ENCODE measurements at places on chromosomes 2 and 18. TPM values are rescaled to one million over a fixed set of nuclear protein-coding genes. Genes with fewer than 3 reads are reported as not detected.

The CCBE1 gene
- 0.02 TPM for total RNA-seq

The POTEF gene
- total RNA-seq, result not detected

GRCh38 chr2:214550786-214551185 is 139.9 kb downstream of the VWC2L start:
- DNase-seq, result no peak
- no peaks in the 10 kb centered on the region for H3K27me3 ChIP-seq
- no peak overlapping the region for H3K4me3 ChIP-seq
- H3K36me3 ChIP-seq, result no peaks in the 10 kb centered on the region
- no peak overlapping the region for H3K27ac ChIP-seq
- no peaks in the 10 kb centered on the region for H3K4me1 ChIP-seq

DNA sequence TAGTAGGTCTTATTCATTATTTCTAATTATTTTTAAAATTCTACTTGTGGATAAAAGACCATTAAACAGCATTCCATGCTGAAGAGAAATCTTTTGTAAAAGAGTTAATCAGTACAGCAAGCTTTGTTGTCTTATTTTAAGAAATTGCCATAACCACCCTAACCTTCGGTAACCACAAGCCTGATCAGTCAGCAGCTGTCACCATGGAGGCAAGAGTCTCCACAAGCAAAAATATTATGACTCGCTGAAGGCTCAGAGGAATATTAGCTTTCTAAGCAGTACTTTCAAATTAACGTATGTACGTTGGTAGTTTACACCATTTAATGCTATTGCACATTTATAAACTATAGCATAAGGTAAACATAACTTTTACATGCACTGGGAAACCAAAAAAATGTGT is 650.5 kb upstream of the LINC00305 start:
- no peaks in the 10 kb centered on the region for H3K36me3 ChIP-seq
- H3K4me1 ChIP-seq, result no peaks in the 10 kb centered on the region
- H3K27me3 ChIP-seq, result no peaks in the 10 kb centered on the region
- H3K27ac ChIP-seq, result no peak overlapping the region
- H3K4me3 ChIP-seq, result no peak overlapping the region
- DNase-seq, result no peak

DNA sequence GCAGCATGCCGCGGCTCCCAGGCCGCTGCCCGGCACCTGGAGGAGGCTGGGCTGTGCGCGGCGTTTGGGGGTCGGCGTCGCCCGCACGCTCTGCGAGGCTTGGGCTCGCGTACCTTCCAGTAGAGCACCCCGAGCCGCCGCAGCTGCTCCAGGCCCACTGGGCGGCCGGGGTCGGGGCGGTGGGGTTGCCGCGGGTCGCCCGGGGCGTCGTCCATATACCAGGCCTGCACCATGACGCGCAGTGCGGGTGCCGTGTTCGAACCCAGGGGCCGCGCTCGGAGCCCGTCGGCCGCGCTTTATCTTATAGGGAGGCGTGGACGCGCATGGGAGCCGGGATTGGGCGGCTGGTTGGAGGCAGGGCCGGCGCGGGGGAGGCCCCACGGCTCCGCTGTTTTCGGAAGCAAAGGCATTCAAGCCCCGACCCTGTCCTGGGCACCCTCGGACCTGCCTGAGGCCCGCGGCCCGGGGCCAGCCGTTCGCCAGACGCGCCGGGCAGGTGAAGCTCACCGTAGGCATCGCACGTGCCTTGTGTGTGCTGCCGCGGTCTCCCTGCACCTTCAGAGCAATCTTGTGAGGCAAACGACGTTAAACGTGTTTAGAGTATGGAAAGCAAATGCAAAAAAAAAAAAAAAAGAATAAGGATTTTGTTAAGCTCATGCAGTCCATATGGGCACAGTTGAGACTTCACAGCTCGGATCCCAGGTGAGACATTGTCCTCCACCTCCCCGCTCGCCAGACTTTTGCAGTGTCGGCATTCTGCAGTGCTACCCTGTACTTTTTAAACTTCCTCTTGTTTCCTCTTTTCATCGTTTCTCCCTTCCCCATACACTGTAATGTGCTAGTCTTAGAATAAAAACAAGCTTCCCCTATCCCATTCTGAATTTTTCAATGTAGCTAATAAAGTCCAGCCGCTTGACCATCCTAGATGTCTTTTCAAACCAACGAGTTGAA is at the start of gene ADI1:
TSS of gene ADI1 (minus strand) at position 277 of the 951 bp plus-strand sequence. CDS start at position 233, 44 bp downstream.
- H3K36me3 ChIP-seq, result peaks cover 17% of the 10 kb centered on the region
- peaks cover 3% of the 10 kb centered on the region for H3K27me3 ChIP-seq
- peaks cover 41% of the 10 kb centered on the region for H3K4me1 ChIP-seq
- peak; percentile 79 for DNase-seq
- H3K27ac ChIP-seq, result peak within 1 kb of the TSS; percentile 92

DNA sequence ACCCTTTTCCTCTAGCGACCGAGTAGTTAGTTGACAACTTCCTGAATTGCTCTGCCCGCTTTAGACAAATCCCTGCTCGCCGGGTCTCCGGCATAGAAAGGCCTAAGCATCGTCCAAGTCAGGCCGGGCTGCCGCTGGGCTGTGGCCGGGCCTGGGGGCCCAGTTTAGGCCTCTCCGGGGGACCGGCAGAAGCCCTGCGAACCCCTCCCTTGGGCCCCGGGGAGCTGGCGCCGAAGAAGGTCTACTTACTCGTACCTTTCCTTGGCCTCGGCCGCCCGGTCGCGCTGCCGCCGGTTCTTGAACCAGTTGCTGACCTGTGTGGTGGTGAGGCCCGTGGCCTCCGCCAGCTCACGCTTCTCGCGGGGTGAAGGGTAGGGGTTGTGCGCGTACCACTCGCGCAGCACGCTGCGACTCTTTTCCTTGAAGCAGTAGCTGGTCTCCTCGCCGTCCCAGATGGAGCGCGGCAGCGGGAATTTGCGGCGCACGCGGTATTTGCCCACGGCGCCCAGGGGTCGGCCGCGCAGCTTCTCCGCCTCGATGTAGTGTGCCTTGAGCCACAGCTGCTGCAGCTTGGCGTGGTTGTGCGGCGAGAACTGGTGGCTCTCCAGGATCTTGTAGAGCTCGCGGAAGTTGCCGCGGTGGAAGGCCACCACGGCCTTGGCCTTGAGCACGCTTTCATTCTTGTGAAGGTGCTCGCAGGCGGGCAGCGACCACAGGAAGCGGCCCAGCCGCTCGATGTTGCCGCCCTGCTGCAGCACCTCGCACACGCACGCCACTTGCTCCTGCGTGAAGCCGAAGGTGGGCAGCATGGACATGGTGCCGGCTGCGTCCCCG is 739 bp downstream of the SIX2 start:
- H3K27ac ChIP-seq, result no peak overlapping the region
- no peak for DNase-seq
- no peaks in the 10 kb centered on the region for H3K4me1 ChIP-seq

GRCh38 chr2:196435189-196435588 is 204.3 kb upstream of the CCDC150 start:
- H3K27ac ChIP-seq, result no peak overlapping the region
- H3K4me3 ChIP-seq, result no peak overlapping the region
- H3K36me3 ChIP-seq, result no peaks in the 10 kb centered on the region
- no peaks in the 10 kb centered on the region for H3K4me1 ChIP-seq
- no peak for DNase-seq
- peaks cover 25% of the 10 kb centered on the region for H3K27me3 ChIP-seq

- no peak overlapping the region for H3K4me3 ChIP-seq
- H3K27me3 ChIP-seq, result no peaks in the 10 kb centered on the region
- H3K4me1 ChIP-seq, result no peaks in the 10 kb centered on the region
- H3K27ac ChIP-seq, result no peak overlapping the region
- DNase-seq, result no peak
Measured at GRCh38 chr18:30405038-30405437, 637.5 kb downstream of the DSC3 start.

Data from activated T-helper 1 cell treated with anti-CD3 and anti-CD28 coated beads, Interleukin-12 subunit alpha, Interleukin-12 subunit beta, Interleukin-2, Interleukin-4 antibody, amounts not matched to agents 30 ng/mL and 10 ng/mL and 1 ng/mL, durations not matched to agents 14 hours and 24 hours and 36 hours (primary cell).